ENCODE measurements at places on chromosomes 13 and 19. TPM values are rescaled to one million over a fixed set of nuclear protein-coding genes. Genes with fewer than 3 reads are reported as not detected.

The VMAC gene
- polyA plus RNA-seq: 7.0 TPM

The OR4F17 gene
- not detected for polyA plus RNA-seq

The SLC8A2 gene
- polyA plus RNA-seq: not detected

The PGLYRP1 gene
- not detected for polyA plus RNA-seq

The FBXO27 gene
- polyA plus RNA-seq: not detected

The SMG9 gene
- 7.9 TPM for polyA plus RNA-seq

The TUBB4A gene
- polyA plus RNA-seq: 1.5 TPM

The CYP4F2 gene
- polyA plus RNA-seq: not detected

The ADGRE3 gene
- not detected for polyA plus RNA-seq

The ZNF677 gene
- polyA plus RNA-seq: 29.9 TPM

The KLF1 gene
- polyA plus RNA-seq: not detected

The ZNF808 gene
- polyA plus RNA-seq: 16.5 TPM

The ASPDH gene
- polyA plus RNA-seq: not detected

The C19orf38 gene
- 2.8 TPM for polyA plus RNA-seq

The C19orf85 gene
- not detected for polyA plus RNA-seq

The SARS2 gene
- polyA plus RNA-seq: 10.2 TPM

The IFNL1 gene
- not detected for polyA plus RNA-seq

The NBEA gene
- polyA plus RNA-seq: 1.3 TPM

The PLA2G4C gene
- 1.2 TPM for polyA plus RNA-seq

The CCDC169 gene
- polyA plus RNA-seq: not detected

The ACER1 gene
- 1.1 TPM for polyA plus RNA-seq

The NAA16 gene
- 15.8 TPM for polyA plus RNA-seq

The RUBCNL gene
- polyA plus RNA-seq: 0.16 TPM

The ZNF681 gene
- polyA plus RNA-seq: 2.6 TPM

The ZNF418 gene
- 1.8 TPM for polyA plus RNA-seq

The SHISA7 gene
- not detected for polyA plus RNA-seq

The TTYH1 gene
- 0.40 TPM for polyA plus RNA-seq

The OR7A5 gene
- not detected for polyA plus RNA-seq

The LAIR1 gene
- 98.1 TPM for polyA plus RNA-seq

The VSIG10L gene
- polyA plus RNA-seq: not detected

The VN1R2 gene
- polyA plus RNA-seq: not detected

The FCGBP gene
- 1.6 TPM for polyA plus RNA-seq

The PRR36 gene
- 0.12 TPM for polyA plus RNA-seq

The KCNN1 gene
- polyA plus RNA-seq: not detected

The COX7A1 gene
- polyA plus RNA-seq: not detected

The CATSPERD gene
- not detected for polyA plus RNA-seq

The YJEFN3 gene
- polyA plus RNA-seq: 0.68 TPM

The GRK1 gene
- polyA plus RNA-seq: not detected

The EHD2 gene
- not detected for polyA plus RNA-seq

The ZNF491 gene
- polyA plus RNA-seq: 0.44 TPM

The PSG11 gene
- not detected for polyA plus RNA-seq

The EXOC3L2 gene
- polyA plus RNA-seq: not detected

The STX10 gene
- polyA plus RNA-seq: 63.7 TPM

The ZNF560 gene
- polyA plus RNA-seq: not detected

The COL4A1 gene
- not detected for polyA plus RNA-seq

The TNNI3 gene
- not detected for polyA plus RNA-seq

The SIGLEC8 gene
- not detected for polyA plus RNA-seq

The PSG1 gene
- not detected for polyA plus RNA-seq
